Breast epithelium (tissue), 4 donors: ENCODE measurements at places on chromosomes 1 and 21. TPM values are rescaled to one million over a fixed set of nuclear protein-coding genes. Genes with fewer than 3 reads are reported as not detected.

GRCh38 chr1:6602669-6603237 lies at the start of gene KLHL21:
Gene KLHL21 (minus strand): TSS chr1:6602869. CDS start chr1:6602817, 52 bp downstream.
- no peaks in the 10 kb centered on the region for H3K27me3 ChIP-seq
- peak within 1 kb of the TSS; percentile 73 for H3K4me3 ChIP-seq

DNA sequence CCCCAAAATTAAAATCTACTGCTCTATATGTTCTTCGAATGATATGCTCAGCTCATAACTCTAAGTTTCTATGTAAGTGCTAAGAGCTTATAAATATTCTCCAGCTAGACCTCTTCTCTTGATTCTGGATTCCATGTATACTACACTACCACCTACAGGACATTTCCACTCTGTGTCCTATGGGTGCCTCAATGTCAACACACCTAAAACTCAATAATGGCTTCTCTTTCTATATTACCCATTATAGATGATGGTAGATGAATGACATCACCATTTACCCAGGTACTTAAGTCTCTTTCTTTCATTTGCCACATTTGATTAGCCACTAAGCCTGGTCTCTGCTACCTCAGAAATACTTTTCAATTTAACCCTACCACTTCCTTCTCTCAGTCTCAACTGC lies 41.3 kb downstream of the TBX19 start:
- DNase-seq: no peak
- no peaks in the 10 kb centered on the region for H3K36me3 ChIP-seq
- H3K4me1 ChIP-seq: no peaks in the 10 kb centered on the region

Gene KCNJ6
- not detected for total RNA-seq

Gene DNAH14
- total RNA-seq: 6.1 TPM

Gene RHD
- total RNA-seq: not detected
